Dermis microvascular lymphatic vessel endothelial cell (primary cell): ENCODE measurements at places on chromosomes 11 and 22. TPM values are rescaled to one million over a fixed set of nuclear protein-coding genes. Genes with fewer than 3 reads are reported as not detected.
A peak's percentile ranks its signal among the peaks of the same experiment; 100 is the strongest.

- DNase-seq = no peak
Observed at GRCh38 chr11:8285228-8285627, 21.6 kb upstream of the LMO1 start.

DNA sequence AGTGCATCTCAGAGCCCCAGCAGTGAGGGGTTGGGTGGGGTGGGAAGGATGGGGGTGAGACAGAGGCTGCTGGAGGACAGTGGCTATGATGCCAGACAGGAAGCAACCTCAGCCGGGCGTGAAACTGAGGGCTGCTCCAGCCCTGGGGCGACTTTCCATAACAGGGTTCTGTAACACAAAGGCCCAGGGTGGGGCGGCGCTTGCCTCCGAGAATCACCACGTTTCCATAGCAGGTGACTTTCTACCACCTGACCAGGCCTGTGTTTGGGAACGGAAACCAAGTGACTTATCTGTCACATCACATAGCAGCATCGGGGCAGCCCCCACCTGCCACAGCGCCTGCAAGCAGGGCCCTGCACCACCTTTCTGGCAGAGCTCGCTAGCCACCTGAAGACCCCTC, 85.8 kb downstream of the TRMU start:
- DNase-seq = peak; percentile 28

DNA sequence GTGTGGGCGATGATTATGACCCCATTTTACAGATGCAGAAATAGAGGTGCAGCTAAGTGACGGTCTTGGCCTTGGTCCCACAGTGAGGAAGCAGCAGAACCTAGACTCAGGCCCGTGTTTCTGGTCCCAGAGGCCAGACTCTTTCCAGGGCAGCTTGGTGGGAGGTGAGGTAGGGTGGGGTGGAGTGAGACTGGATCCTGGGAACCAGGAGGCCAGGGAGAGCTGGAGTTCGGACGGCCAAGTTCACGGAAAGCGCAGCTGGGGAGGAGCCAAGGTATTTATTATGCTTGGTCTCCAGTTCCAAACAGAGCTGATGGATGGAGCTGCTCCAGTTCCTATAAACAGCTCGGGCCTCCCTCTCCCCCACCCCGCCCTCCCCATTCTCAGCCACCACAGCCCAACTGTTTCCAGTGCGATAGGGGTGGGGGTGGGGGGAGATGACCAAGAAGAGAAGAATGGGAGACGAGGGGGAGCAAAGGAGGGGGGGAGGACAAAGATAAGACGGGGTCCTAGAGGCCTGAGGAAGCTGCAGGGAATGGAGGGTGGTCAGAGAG, 16.2 kb downstream of the LRRC32 start:
- DNase-seq = no peak

- no peak for DNase-seq
Observed at GRCh38 chr11:113521737-113522517, 46.7 kb upstream of the DRD2 start.

DNA sequence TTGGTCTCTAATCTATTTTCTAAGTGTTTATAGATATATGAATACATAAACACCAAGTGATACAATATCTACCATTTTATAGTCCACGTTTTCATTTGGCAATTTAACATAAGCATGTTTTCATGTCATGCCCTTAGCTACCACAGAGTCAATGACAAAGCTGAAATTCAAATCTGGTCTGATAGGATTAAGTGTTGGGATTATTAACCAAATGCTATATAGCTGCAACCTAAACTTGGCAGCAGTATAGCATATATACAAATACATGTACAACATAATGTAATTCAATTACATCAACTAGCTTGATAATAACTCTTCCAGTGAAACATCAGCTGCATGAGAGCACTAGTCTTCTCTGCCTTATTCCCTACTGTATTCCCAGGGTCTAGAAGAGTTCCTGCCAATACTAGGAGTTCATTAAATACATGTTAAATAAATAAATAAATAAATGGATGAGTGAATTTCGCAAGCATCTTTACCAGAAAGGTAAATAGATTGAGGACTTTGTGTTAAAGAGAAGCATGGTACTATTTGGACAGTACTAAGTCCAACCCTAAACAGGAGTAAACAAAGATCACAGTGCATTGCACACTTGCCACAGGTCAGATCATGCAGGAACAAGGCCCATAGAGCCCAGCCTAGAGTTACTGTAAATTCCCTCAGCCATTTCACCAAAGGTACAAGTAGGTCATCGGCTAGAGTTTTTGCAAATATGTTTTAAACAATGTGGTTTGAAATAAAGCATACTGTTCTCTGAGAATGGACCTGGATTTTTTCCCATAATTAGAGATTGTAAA, 12.8 kb downstream of the SAA4 start:
- no peak for DNase-seq

DNA sequence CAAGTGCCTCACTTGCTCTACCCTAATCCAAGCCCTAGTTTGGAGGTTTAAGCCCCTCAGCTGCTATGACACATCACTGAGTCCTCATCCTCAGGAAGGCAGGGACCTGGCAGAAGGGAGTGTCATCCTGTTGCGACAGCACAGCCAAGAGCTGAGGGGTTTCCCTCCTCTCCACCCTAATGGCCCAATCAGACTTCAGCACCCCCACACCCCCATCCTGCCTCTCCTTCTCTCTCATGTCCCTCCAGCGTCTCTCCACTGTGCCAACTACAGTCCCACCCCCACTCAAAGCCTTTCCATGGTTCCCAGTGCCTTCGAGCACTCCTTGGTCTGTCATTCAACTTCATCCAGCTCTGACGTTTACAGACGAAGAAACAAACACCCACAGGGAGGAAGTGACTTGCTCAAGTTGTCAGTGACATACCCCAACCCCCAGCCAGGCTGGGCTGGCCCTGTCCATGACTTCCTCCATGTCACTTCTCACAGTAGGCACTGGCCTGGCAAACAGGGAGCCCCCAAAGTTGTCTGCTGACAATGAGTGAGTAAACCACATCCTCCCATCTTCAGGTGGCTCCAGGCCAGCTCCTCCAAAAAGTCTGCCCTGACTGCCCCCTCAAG, 15.6 kb downstream of the ARAP1 start:
- DNase-seq = no peak

DNA sequence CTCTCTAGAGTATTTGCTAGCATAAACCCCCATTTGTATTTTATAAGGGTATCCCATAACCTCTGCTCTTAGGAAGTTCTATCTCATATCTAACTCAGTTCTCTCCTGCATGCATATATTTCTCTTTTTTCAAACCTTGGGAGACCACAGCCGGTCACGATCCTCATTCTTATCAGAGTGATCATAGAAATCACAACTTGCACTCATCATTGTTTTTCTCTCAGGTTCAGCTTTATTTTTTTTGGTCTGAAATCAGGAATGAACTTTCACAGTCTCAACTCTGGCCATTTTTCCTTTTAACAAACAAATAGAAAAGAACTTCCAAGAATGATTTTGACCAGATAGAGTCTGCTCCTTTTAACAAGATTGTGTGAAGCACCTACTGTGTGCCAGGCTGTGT, 98.6 kb upstream of the BLID start:
- no peak for DNase-seq

DNA sequence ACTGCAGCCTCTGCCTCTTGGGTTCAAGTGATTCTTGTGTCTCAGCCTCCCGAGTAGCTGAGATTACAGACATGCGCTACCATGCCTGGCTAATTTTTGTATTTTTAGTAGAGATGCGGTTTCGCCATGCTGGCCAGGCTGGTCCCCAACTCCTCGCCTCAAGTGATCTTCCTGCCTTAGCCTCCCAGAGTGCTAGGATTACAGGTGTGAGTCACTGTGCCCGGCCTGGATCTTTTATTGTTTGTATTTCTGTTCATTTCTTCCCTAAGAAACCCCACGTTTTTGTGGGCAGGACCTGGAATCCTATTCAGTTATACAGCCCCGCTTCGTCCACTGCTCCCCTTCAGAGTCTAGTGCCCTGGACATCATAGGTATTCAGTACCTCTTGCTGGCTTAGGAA, 28.7 kb downstream of the ZBTB16 start:
- no peak for DNase-seq

- no peak for DNase-seq
Observed at GRCh38 chr11:35346472-35347156, 72.7 kb downstream of the SLC1A2 start.

- no peak for DNase-seq
Observed at GRCh38 chr11:77175869-77176539, 48.0 kb downstream of the MYO7A start.

DNA sequence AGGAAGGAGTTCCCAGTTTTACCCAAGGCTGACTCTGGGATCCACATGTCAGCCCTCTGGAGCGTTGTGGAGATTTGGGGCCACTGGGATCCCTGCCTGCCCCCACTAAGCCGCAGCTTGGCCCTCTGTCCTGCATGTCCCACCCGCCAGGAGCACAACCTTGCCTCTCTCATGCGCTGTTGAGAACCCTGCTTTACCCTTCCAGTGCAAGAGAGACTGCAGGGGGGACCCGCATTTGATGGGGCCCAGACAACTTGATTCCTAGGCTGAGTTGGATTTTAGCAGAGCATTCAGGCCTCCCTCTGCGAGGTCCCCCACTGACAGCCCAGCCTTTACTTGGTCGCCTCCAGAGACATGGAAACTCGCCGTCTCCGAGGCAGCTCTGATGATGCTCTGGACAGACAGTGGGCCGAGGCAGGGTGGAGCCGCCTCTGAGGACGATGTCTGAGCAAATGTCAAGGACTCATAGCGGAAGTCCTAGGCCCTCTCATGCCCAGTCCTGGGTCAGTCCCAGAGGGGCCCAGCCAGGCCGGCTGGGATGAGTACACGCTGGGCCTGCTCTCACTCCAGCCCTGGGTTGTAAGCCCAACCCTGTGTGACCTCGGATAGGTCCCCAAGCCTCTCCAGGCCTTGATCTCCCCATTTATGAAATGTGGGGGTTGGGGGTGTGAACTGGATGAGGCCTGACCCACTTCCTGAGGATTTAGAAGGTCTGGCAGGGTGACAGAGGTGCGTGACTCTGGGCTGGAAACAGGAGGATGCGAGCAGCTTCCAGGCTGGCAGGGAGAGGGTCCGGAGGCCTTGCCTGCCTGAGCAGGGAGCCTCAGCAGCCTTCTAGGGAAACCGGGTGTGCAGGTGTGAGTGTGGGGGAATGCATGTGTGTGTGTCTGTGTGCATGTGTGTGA, 630 bp downstream of the CD5 start:
- no peak for DNase-seq

GRCh38 chr11:70314730-70315129, 44.2 kb downstream of the PPFIA1 start:
- DNase-seq = no peak

DNA sequence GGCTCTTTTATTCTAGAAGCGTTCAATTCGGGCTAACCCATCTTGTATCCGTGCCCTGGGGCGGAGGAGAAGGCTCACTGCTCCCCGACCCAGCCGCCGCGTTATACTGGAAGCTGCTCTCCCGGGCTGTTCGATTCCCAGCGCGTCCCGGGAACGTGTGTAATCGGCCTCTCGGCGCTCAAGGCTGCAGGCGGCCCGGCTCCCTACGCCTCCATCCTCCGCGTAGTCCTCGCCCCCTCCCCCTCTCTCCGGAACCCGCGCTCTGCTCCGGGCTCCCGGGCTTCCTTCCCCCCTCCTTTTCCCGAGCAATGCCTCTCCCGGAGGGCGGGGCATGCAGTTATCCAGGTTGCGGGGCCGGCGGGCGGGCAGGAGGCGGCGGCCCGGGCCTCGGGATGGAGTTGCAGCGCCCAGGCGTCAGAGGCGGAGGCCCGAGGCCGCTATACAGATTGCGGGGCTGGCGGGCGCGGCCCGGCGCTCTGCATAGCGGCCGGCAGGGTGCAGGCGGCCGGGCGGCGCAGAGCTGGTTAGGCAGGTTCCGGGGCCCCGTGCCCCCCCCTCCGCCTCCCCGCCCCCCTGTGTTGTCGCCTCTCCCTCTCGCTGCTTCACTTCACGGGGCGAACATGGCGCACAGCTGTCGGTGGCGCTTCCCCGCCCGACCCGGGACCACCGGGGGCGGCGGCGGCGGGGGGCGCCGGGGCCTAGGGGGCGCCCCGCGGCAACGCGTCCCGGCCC, at the start of gene KMT2A:
KMT2A (plus strand) TSS at position 600 of the 732 bp plus-strand sequence; CDS start at position 621, 21 bp downstream.
- DNase-seq = peak; percentile 84

GRCh38 chr22:23140385-23140784, 1.4 kb downstream of the RSPH14 start:
- DNase-seq = no peak

DNA sequence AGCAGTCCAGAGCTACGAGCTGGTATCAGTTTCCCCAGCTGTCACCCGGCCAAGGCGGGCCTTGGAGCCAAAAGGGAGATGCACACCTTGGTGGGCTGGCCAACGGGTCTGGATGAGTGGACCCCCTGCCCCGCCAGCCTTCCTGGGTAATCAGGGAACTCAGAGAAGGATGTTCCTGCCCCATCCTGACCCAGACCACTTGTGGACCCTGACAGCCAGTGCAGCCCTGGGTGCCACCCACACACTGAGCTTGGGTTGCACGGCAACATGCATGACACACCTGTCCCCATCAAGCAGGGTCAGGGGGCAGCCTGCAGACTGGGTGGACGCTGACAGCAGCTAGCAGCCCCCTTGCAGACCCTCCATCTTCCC, 8.6 kb downstream of the SLC25A1 start:
- no peak for DNase-seq

DNA sequence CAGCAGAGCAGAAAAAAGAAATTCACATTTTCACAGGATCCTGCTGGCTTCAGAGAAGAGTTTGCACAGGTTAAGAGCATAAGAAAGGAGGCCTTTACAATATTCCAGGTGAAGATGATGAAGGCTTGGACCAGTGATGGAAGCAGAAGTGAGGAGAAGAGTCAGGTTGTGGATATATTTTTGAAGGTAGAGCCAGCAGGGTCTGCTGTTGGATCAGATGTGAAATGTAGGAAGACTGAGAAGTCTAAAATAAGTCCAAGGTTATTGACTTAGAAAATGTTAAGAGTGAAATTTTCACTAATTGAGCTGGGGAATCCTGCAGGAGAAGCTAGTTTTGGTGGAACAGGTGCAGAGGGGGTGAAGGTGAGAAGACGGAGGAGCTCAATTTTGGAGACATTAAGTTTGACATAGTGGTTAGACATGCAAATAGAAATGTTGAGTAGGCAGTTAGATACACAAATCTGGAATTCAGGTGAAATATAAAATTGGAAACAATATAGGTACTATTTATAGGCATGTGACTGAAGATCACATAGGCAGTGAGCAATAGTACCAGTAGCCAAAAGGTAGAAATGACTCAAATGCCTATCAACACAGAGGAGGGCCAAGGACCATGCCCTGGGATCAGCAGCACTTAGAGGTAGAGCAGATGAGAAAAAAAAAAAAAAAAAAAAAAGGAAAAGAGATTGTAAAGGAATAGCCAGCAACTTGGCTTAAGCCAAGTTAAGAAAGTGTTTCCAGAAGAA, 252.0 kb downstream of the AASDHPPT start:
- no peak for DNase-seq

- no peak for DNase-seq
Observed at GRCh38 chr11:88383447-88383846, 45.9 kb upstream of the CTSC start.

The TMEM135 gene
- total RNA-seq = 18.3 and 25.8 TPM in 2 replicates

The ST14 gene
- total RNA-seq = under 0.01 and 0.13 TPM in 2 replicates

The GALNT18 gene
- total RNA-seq = 81.3 and 145 TPM in 2 replicates

The APOBEC3H gene
- not detected in 2 replicates for total RNA-seq

The CTSF gene
- total RNA-seq = 13.4 and 45.5 TPM in 2 replicates

The DPP3 gene
- total RNA-seq = 49.9 and 56.0 TPM in 2 replicates
